NCI-H774 (cell line): ENCODE measurements at places on chromosomes 6 and 20.
A peak's percentile ranks its signal among the peaks of the same experiment; 100 is the strongest.

- DNase-seq, result peak; percentile 34
Observed at GRCh38 chr6:149834513-149835481, 29.4 kb downstream of the LRP11 start.

GRCh38 chr20:31939661-31940060 lies 12.2 kb downstream of the PDRG1 start:
- no peak for DNase-seq

DNA sequence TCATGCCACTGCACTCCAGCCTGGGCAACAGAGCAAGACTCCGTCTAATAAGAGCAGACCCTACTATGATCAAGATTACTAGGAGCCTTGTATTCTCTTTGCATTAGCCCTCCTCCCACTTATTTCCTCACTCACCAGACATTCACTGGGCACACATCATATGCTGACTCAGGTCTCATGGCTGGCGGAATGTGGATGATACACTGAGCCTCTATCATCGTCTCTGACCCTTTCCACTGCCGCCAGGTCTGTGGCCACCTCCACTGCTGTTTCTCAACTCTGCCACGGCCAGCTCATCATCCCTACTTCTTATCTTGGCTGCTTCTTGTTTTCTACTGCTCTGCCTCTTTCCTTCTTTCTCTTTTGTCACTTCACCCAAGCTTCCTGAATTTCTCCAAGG lies 161.0 kb downstream of the BACH2 start:
- no peak for DNase-seq

DNA sequence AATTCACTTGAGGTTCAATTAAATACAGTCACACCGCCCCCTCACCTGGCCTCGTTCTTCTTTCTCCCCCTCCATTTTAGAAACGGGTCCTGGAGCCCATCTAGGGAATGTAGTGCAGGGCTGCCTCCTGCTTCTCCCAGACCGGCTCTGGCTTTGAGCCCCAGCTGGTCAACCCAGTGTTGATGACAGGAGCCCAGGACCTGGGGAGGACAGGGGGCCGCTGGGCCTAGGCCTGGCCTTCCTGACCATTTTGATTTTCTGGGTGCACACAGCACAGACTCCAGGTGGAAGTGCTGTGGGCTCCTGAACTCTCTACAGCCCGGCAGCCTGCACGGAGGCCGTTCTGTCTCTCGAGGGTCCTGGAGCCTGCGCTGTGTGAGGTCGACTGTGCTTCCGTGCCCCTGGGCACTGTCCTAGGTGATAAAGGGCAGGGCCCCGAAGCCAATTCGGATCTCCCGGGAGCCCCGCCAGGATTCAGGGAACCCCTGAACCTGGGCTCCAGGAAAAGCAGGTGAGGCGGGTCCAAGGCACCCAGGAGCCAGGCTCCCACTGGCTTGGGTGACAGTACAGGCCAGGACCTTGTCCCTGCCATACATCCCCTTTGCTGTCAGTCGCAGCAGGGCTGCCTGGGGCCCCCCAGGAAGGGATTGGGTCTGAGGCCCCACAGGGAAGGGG lies 23.3 kb downstream of the NPEPL1 start:
- no peak for DNase-seq

GRCh38 chr20:8223091-8223870 lies 91.2 kb downstream of the PLCB1 start:
- DNase-seq, result no peak

DNA sequence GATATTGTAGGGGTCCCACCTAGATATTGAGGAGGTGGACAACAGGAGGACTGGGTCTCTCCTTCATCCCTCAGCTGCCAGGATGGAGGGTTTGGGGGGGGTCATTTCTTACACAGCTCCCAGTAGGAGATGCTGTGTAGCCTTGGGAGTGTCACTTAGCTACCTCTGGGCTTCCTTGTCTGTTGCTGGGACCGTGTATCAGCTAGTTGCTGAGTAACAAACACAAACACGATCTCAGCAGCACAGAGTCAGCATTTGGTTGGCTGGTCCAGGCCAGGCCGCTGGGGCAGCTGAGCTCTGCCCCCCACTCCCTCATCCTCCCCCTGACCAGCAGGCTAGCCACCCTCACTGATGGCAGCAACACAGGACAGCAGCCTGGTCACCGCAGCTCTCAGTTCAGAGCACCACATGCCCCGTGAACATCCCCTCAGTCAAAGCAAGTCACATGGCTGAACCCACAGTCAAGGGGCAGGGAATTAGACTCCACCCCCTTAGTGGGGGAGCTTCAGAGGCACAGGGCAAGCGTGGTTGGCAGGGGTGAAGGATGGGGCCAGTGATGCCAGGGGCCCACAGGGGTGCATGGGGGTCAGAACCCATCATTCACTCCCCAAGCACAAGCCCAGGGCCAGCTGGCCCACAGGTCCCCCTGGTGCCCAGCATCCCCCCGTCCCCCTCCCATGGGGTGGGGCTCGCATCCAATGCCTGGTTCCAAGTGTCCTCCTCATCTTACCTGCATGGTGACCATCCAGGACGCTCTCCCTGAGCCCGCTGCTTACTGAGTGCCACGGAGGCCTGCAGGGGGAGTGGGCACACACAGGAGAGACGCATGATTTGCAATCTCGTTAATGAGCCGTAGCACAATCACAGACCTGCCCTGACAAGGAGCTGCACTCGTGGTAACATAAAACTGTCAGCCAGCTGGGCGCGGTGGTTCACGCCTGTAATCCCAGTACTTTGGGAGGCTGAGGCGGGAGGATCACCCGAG lies 112.4 kb downstream of the TAF4 start:
- DNase-seq, result no peak

DNA sequence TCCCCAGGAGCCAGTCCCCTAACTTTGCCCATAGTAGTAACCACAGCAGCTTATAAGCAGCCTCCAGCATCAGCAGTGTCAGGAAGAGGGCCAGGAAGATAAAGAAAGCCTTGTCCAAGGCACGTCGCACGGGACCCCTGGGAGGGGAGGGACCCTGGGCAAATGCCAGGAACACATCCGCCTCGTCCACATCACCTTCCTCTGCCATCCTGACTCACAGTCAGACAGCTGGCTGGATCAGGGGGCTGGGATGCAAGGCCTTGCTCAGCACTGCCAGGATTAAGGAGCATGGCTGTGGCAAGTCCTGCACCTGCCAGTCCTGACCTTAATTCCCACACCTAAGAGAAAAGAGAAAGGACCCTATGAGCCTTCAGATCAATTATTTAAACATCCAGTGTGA lies 11.5 kb upstream of the ZBTB22 start:
- no peak for DNase-seq
